ENCODE measurements at places on chromosomes 13 and 19.

DNA sequence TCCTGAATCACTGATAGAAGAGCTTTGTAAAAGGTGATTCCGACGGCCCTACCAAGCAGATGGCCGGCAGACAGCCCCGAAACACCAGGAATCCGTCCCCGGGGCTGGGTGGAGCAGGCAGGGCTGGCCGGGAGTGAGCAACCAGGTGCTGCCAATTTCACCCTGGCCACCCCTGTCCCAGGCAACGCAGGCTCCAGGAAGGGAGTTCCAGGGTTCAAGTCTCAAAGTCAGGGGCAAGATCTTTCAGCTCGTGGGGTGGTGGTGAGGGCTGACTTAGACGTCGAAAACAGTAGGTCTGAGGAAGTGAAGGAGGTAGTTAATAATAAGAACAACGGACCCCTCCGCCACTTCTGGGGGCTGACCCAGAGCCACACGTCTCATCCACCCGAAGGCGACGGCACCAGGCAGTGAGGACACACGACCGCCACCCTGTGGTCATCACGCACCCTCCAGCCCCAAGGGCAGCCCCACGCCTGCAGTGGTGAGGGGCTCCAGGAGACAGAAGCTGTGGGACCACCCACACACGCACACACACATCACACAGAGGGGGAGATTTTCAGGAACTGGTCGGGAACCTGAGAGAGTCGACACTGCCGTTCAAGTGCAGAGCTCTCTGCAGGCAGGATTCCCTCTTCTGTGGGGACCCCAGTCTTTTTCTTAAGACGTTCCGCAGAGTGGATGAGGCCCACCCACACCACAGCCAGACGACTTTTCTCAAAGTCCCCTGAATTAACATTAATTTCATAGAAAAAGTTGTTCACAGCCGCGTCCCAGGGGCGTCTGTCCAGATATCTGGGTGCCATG is 67.2 kb downstream of the SPACA7 start:
- no peak for DNase-seq

- DNase-seq: peak; percentile 6
Observed at GRCh38 chr13:39038569-39039030, 344 bp downstream of the NHLRC3 start.

- DNase-seq: no peak
Observed at GRCh38 chr13:51275101-51275500, 52.9 kb downstream of the FAM124A start.

DNA sequence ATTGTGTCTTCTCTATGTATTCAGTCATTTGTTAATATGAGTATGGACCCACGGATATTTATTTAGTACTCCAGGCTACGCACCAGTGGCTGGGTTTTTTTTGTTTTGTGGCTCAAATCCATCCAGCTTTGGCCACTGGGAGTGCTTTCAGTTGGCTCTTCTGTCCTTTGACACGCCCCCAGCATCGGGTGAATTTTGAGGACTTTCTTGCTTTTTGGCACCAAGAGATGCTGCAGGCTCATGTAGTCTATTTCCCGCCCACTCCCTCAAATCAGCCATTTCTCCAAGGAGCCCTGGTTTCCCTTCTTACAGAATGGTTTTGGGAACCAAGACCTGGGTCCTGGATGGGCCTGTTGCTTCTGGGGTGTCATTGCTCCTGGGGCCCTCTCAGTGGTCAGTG is 55.8 kb downstream of the SMARCA4 start:
- no peak for DNase-seq

DNA sequence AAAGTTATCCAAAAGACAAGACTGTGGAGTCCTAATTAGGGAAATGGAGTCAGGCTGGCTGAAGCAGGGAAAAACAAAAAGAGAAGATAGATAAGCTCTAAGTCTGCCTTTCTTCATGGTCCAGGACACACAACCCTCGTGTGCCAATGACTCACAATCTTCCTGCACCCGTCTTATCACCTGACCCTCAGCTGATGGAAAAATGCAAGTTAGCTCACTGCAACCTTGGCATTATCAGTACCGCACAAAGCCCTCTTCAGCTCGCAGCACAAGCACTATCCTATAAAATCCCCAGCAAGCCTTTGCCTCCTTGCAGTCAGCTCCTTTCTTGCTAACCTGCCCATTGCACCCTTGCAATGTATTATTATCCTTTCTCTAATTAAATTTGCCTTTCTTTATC is 4.3 kb downstream of the OR7A5 start:
- DNase-seq: no peak

Measured in activated naive CD8-positive, alpha-beta T cell treated with anti-CD3 and anti-CD28 coated beads, Interleukin-2, amount 50 U/mL, for 16 hours (primary cell).